ENCODE measurements at places on chromosomes 4 and X.

GRCh38 chr4:98098764-98099163 is 44.5 kb downstream of the STPG2 start:
- no peak for DNase-seq

- no peak for DNase-seq
Measured at GRCh38 chrX:109199726-109200125, 282.2 kb downstream of the GUCY2F start.

DNA sequence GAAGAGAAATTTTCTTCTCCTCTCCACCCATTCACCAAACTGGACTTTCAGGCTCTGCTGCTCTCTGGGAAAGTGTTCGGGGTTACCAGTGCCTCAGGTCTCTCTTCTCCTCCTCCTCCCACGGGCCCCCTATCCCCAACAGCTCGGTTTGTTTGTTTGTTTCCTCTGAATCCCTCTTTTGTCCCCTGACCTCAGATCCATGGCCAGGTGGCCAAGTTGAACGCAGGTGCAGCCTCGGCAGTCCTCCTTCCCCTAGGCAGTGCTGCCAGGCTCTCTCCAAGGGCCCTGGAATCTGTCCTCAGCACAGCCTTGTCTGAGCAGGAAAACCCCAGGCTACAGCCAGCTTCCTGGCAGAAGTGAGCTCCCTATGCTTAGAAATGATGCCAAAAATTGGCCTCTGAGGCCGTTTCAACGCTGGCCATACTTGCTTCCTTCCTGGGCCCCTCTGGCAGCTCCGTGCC is 60.0 kb downstream of the FHDC1 start:
- no peak for DNase-seq

DNA sequence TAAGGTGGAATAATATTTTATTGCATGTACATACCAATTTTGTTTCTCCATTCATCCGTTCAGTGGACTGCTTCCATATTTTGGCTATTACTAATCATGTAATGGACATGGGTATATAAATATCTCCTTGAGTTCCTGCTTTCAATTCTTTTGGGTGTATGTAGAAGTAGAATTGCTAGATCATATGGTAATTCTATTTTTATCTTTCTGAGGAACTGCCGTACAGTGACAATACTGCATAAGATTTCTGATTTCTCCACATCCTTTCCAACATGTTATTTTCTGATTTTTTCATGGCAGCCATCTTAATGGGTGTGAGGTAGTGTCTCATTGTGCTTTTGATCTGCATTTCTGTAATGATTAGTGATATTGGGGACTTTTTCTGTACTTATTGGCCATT is 19.2 kb downstream of the ALPK1 start:
- no peak for DNase-seq

DNA sequence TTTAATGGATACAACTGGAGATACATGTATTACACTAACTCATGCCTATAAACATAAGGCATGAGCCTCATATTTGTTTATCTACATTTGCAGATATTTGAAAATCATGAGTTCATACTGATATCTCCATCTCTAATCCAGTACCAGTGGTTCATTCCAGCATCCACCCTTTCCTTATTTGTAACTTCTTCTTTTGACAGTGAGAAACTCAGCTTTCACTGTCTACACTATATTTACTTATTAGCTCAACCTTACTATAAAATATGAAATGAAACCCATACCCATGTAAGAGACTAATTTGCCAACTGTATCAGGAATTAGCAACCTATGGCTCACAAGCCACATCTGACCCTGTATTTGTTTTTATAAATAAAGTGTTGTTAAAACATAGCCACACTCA is 161.9 kb upstream of the GPRIN3 start:
- no peak for DNase-seq

DNA sequence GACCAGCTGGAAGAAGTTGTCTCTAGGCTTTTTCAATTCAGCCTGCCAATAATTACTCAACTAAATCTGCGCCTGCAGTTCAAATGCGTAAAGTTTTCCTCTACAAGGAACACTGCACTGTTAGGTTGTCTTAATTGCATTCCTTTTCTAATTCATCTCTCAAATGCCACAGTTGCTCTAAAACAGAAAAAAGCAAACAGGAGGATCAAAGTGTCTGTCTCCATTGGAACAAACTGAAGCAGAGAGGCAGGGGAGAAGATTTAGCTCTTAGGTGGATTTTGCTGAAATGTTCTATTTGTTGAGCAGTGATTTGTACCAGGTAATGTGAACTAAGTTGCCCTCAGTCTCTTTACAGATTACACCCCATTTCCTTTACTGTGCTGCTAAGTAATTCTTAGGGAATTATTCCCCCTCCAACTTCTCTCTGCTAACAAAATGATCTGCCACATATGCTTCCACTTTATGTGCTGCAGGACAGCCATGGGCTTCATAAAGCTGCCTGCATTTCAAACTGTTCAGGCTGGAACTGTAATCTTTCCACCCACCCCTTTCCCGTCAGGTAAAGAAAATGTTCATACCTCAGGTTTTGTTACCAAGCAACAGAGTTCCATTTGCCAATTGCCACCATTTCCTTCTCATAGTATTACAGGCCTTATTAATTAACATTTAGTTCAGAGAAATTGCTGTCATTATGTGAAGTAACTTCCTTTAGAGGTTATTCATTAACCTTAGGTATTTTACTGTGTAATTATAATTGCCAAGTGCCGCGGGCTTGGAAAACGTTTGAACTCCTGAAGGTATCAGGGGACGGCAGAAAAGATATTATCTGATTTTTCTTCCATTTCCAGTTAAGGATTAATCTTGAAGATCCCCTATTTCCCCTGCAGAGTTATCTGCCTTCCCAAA is 149.3 kb downstream of the SPRY1 start:
- DNase-seq, result no peak

GRCh38 chr4:128566693-128567092 is 242.8 kb upstream of the JADE1 start:
- no peak for DNase-seq

- DNase-seq, result no peak
Measured at GRCh38 chr4:26105815-26106699, 192.0 kb downstream of the SMIM20 start.

DNA sequence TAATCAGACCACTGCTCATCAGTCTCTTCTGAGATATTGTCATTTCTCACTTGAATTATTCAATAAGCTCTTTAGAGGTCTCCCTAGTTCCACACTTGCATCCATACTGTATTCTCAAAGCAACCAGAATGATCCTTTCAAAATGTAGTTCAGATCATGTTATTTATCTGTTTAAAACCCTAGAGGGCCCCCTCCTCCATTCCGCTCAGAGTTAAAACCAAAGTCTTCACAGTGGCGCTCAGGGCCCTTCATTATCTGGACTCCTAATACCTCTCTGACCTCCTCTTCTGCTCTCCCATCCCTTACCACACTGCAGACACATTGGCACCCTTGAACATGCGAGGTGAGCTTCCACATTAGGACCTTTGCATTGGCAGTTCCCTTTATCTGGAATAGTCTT is 32.7 kb upstream of the HPGDS start:
- DNase-seq, result no peak

Data from stimulated activated CD8-positive, alpha-beta memory T cell treated with anti-CD3 and anti-CD28 coated beads, Interleukin-7, amount 100 ng/mL, for 4 hours (primary cell).